ENCODE measurements at places on chromosomes 5 and 9. TPM values are rescaled to one million over a fixed set of nuclear protein-coding genes. Genes with fewer than 3 reads are reported as not detected.

DNA sequence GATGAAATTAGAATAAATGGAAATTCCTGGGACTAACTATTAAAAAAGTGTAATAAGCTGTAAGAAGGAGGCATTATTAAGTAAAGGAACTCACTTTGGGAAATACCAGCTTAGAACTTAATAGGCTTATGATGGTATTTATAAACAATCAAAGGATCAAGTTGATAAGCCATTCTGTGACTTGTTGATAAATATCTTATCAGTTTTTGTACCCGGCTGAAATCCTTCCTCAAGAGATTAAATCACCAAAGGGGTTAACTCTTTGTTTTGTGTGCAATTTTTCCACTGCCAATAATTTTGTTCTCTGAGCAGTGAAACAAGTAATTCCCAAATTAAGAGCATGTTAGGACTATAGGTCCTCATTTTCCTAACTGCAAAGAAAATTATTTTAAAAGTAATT lies 70.7 kb upstream of the BDP1 start:
- DNase-seq: no peak

GRCh38 chr5:171657473-171657872 lies 128.1 kb upstream of the SMIM23 start:
- DNase-seq: no peak

DNA sequence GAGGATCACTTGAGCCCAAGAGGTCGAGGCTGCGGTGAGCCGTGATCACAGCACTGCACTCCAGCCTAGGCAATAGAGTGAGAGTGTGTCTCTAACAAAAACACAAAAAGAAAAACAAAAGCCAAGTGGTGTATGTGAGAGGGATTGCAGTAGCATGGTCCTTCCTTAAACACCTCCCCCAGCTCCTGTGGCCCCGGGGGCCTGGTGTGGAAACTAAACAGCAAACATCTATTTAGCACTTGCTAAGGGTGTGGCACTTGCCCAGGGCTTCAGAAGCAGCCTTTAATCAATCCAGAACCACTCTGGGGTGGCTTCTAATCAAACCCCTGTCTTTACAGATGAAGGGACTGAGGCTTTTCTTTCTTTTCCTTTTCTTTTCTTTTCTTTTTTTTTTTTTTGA lies 4.4 kb upstream of the FBP1 start:
- DNase-seq: no peak

GRCh38 chr5:54159893-54160195 lies 150.5 kb downstream of the ARL15 start:
- no peak for DNase-seq

DNA sequence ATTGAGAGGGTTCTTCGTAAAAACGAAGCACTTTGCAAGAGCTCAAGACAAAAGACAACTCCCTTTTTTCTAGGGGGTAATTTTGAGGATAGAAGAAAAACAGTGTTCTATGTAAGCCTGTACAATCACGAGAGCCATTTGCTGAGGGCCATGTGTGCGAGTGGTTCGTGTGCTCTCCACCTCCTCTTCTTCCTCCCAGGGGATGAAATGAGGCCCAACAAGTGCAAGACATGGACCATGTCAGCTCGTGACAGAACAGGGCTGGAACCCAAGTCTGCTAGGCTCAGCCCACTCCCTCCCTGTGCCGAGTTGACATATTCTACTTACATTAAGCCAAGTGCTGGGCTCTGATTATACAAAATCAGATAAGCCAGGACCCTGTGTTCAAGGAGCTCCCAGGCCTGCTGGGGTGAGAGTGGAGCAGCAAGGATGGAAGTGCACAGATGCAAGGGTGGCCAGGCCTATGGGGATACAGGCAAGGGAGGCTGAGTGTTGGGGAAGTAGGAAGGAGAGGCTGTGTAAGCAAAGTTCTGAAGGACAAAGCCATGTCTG lies 97.9 kb upstream of the MSX2 start:
- no peak for DNase-seq

DNA sequence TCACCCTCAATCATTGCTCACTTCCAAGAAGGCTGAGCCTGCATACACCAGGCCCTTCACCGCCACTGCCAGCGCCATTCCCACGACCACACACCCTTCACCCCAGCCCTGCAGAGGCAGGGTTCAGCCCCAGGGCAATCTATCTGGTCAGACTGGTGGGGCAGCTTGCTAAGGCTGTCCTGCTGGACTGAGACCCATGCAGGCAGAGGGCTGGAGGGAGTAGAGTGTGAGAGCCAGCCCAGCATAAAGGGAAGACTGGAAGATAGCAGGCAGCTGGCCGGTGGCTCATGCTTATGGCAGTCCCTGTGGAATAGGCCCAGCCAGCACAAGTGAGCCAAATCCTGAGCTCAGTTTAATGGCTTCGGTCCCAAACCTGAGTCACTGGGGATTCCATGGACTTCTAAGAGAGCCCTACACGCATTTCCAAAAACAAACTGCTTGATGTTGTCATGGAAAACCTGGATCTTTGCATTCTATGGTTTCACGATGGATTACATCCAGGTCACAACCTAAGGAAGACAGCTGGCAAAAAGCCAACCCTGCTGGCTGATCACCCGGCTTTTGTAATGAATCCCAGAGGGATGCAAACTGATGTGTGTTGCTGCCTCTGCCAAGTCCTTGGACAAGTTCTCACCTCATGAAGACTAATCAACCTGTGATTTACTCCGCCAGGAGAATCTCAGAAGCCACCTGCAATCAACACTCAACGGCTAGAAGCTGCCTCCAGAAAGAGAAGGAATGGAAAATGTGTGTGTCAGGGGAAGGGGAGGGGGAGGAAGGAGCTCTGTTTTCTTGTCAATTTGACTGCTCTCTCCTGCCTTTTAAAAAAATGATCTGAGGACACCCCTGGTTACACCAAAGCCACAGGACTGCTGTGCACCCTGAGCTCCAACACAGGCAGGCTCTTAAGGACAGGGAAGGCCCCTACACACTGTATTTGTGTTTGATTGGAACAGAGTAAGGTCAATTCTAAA lies 143.6 kb downstream of the LHFPL2 start:
- no peak for DNase-seq

The EQTN gene
- 0.62 TPM for polyA plus RNA-seq

The HK3 gene
- polyA plus RNA-seq: 0.67 TPM

Measured in renal cortex interstitium (tissue), 15 donors.